Gastroesophageal sphincter (tissue), 4 donors: ENCODE measurements at places on chromosomes 1 and 21.

DNA sequence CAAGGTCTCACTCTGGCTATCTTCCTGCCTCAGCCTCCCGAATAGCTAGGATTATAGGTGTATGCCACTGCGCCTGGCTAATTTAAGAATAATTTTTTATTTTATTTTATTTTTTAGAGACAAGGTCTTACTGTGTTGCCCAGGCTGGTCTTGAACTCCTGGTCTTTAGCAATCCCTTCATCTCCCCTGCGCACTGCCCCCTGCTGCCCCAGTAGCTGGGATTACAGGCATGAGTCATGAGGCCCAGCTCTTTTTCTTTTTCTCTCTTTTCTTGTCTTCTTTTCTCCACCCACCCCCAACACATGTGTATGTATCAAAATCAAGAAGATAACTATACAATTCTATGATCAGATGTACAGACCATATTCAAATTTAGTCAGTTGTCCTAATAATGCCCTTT lies 87.2 kb downstream of the PEX14 start:
- no peak for ATAC-seq

DNA sequence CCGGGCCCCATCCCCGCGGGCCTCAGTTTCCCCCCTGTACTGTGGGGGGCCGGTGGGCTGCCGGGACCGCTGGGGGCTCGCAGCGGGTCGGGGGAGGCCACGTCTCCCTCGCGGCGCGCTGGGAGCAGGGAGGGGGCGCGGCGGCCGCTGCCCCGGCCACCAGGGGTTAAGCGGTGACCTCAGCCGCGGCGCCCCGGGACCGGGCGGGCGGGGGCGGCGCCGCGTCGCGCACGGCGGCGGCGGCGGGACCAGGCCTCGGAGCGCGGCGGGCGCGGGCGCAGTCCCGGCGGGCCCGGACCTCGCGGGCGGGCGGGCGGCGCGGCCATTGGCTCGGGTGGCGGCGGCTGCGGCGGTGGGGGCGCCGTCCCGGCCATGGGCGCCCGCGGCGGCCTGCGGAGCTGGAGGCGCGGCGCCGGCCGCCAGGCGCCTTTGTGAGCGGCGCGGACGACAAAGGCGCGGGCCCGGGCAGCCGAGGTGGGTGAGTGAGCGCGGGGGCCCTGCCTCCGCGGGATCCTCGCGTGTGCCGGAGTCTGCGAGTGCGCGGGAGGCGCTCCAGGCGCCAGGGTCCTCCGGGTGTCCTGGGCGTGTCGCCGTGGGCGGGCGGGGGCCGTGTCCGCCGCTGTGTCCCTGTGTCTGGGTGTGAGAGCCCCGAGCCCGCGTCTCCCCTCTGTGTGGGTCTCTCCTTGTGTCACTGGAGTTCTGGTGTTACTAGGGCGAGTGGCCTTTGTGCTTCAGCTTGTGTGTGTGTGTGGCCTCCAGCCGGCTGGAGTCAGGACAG lies at the start of gene ARHGEF10L:
Gene ARHGEF10L (plus strand): TSS at position 222 of the 778 bp plus-strand sequence. CDS start 40,898 bp downstream, outside the sequence.
- peak; percentile 70 for ATAC-seq

GRCh38 chr1:209355415-209355814 lies 228.1 kb upstream of the CAMK1G start:
- no peak for ATAC-seq

GRCh38 chr1:109114342-109114674 lies 393 bp downstream of the ELAPOR1 start:
- ATAC-seq: no peak

DNA sequence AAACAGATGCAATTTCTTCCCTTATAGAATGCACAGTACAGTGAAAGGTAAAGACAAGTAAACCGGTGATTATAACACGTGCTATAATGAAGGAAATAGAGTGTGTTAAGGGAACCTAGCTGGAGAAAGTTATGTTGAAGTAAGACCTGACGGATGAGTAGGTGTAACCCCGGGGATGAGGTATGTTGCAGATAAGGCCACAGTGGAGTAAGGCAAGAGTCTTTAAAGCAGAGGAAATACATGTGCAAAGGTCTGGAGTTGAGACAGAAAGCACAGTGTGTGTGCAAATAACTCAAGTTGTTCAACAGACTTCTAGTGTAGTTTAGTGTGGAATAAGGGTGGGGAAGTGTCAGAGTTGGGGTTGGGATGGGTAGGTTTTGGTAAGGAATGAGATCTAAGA lies 2.9 kb downstream of the DBT start:
- no peak for ATAC-seq

DNA sequence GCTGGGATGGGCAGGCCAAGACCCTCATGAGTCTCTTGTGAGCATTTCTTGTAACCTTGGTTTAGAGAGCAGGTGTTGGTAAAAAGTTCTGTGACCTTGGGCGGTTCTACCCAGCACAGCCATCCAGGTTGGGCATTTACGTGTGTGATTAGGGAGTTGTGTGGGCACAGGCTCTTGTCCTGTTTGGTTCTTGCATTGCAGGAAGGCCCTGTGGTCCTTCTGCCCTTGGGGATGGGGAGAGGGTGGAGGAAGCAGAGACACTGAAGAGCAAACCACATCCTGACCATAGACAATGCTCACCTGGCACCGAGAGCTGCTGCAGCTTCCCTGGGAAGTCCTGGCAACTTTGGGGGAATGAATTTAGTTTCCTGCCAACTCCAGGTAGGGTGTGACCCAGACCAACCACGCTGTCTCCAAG lies 25.6 kb downstream of the RNF187 start:
- no peak for ATAC-seq

GRCh38 chr1:53163291-53163768 lies 20.9 kb upstream of the SLC1A7 start:
- ATAC-seq: no peak

DNA sequence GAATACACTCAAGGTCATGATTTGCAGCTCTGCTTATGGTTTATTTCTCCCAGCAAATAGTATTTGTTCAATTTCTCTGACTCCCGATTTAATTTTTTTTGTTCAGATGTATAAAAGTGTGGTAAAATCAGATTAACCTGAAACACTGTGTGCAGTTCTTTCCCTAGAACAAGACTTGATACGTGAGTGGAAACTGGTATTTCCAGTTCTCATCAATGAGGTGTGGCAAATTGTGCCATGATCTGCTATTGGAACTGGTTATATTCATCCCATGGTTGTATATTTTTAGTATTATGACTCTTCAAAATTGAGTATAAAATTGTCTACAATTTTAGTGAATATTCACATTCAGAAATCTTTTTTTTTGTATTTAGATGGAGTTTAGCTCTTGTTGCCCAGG lies 76.8 kb upstream of the IVNS1ABP start:
- ATAC-seq: no peak

GRCh38 chr1:163094182-163094581 lies 25.0 kb downstream of the RGS4 start:
- ATAC-seq: no peak

GRCh38 chr1:65341381-65341780 lies 32.0 kb downstream of the DNAJC6 start:
- no peak for ATAC-seq

DNA sequence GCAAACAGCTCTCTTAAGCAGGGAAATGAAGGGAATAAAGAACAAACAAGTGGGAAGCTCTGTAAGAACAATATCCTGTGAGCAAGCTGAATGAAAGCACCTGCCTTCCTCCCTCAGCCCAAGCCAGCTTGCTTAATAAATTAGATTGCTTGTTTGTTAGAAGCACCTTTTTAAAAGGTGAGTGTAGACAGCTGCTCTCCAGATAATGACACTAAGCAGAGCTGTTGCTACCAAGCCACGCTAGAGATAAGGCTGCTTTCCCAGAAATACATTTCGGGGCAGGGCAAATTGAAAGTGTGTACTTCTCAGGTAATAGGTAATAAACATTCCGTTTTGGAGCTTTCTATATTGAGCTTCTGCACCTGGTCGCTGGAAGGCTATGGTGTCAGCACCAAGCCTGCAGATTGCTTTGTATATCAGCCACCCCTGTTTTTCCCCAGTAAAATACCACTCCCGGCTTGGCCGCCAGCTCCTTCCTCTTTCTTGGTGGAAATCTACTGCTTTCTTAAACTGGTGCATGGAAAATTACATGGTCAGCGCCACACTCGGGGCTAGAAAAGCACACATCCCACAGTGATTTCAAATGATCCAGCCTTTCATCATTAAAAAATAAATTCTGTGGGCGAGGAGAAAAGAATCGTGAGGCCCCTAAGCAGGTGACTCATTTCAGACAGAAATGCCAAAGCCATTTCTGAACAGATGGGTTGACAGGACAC lies 151.3 kb downstream of the ETS2 start:
- no peak for ATAC-seq

GRCh38 chr1:227816750-227817446 lies 1.4 kb downstream of the PRSS38 start:
- ATAC-seq: no peak

DNA sequence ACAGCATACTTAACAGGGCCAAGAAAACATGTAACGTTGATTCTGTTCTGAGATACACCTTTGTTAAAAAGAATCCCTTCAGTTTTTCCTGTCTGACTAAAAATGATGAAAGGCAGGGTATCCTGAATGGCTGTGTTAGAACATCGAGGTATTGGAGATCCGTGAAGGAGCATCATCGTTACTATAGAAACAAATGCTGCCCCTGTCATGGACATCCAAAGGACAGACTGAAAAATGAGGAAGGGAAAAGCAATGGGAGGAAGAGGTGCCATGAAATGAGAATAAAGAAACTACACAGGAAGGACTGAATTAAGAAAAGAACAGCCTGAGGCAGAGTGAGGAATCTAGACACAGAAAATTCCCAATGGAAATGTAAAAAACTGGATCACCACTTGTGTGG lies 257.9 kb downstream of the PDE4B start:
- no peak for ATAC-seq

DNA sequence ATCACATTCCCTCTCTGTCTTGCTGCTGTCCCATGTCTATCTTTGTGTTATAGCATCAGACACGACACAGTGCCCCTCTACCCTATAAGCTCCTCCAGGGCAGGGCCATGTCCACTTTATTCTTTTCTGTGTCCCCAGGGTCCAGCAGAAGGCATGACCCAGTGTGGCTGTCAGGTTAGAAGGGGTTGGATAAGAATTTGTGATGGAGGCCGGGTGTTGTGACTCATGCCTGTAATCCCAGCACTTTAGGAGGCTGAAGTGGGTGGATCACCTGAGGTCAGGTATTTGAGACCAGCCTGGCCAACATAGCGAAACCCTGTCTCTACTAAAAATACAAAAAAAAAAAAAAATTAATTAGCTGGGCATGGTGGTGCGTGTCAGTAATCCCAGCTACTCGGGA lies 26.3 kb upstream of the RNF19B start:
- ATAC-seq: no peak

GRCh38 chr21:41166884-41167283 lies 1.1 kb upstream of the BACE2 start:
- ATAC-seq: no peak

- no peak for ATAC-seq
Measured at GRCh38 chr1:180309338-180309737, 79.3 kb downstream of the LHX4 start.

DNA sequence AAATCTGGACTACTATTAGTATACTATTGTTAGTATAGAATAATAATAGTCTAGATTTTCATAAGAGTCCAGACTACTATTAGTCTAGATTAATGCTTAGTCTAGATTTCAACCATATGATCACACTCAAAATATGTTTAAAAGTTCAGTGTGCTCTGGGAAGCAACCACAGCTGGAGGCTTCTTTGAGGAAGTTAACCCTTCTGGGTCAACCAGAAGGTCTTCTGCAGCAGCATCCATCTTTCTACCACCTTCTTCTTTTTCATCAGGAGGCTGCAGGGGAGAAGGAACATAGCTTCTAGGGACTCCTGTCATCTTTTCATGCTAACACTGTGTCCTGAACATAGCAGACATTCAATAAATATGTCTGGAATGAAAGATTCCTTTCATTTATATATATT lies 51.2 kb upstream of the DNAJC6 start:
- no peak for ATAC-seq

- no peak for ATAC-seq
Measured at GRCh38 chr1:170734412-170735175, 70.7 kb downstream of the PRRX1 start.

DNA sequence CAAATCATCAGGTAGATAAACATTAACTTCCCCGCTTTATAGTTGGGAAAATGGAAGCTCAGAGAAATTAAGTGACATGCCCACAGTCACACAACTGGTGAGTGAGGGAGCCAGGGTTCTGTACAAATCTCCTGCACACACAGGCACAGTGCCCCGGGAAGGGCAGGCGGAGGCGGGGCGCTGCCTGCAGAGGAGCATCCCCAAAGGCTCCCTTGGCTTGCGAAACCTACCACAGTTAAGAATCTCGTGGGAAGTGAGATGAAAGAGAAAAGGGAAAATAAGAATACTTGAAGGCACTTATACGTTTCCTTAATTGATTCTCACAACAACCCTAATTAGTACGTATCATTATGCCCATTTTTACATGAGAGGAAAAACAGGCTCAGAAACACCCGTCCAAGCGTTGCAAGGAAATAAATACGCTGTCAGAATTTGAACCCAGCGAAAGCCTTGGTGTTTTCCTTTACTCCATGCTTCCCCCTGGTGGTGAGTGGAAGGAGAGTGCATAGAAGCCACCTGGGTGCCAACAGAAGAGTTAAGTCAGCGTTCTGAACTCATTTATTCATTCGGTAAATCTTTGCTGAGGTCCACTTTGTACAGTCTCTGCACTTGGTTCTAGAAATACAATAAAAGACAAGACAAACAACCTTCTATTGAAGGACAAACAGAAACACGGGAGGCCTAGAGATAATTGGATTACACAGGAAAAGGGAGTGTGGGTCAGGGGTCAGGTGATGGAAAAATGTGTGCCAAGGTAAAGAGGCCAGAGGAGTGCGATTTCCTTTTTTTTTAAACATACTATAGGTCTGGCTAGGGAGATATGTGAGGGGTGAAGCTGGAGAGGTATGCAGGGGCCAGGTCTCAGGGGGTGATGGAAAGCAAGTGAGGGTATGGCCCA lies 28.4 kb downstream of the ACP6 start:
- ATAC-seq: peak; percentile 60

DNA sequence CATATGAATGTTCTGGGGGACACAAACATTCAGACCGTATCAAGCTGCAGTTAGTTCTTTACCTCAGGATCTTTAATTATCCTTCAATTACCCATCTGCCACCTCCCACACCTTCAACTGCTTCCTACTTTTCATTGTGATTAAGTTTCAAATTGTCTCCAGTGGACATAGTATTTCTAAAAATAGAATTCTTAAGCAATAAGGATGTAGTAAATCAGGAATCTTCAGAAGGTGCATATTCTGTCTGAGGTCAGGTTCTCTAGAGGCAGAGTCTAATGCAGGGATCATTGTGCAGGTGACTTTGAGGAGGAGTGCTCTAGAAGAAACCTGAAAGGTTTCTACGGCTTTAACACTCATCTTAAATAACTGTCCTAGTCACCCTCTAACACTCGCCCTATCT lies 102.6 kb upstream of the PPP2R5A start:
- ATAC-seq: no peak

GRCh38 chr1:27307874-27308598 lies 13.9 kb upstream of the TMEM222 start:
- ATAC-seq: no peak

- ATAC-seq: no peak
Measured at GRCh38 chr1:85992791-85993190, 163.8 kb downstream of the COL24A1 start.

- no peak for ATAC-seq
Measured at GRCh38 chr1:34331020-34331926, 154.6 kb downstream of the C1orf94 start.

GRCh38 chr1:51488372-51489050 lies 30.6 kb downstream of the EPS15 start:
- ATAC-seq: no peak

- ATAC-seq: no peak
Measured at GRCh38 chr1:217333939-217334338, 297.0 kb downstream of the GPATCH2 start.
